ENCODE measurements at places on chromosomes 5 and 9.

GRCh38 chr5:81726297-81726696 is 24.6 kb downstream of the SSBP2 start:
- no peak for DNase-seq

DNA sequence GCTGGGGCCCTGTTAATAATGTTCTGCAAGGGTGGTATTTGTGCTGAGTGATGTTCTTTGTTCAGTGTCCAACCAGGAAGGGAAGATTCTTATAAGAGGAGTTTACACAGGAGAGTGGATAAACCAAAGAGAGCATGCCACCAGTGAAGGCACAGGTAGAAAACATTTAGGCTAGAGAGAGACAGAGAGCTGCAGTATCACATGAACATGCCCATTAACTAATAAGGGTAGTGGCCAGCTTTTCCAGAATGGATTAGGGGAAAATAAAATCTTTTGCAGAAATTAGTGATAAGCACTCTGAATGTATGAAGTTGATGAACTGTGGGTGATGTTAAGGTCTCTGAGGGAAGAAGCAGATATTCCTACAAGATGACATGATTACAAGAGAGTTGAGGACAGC is 54.1 kb upstream of the PRLR start:
- DNase-seq: no peak

DNA sequence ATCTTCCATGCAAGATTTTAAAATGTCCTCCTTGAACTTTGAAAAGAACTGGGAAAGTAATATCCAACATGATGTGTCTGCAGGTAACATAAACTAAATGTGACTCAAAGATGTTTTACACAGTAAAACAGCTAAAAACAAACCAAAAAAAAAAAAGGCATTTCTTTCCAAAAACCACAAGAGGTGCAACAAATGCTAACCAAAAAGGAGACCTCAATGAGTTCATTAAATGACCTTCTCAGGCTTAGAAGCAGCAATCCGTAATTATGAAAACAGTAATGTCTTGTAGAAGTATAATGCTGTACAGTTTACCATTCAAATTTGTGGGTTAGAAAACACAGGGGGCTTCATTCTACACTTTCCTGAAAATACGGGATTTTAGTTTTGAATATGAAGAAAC is 2.5 kb downstream of the RNF145 start:
- DNase-seq: no peak

GRCh38 chr9:9337129-9337528 is 1275.7 kb downstream of the PTPRD start:
- no peak for DNase-seq

DNA sequence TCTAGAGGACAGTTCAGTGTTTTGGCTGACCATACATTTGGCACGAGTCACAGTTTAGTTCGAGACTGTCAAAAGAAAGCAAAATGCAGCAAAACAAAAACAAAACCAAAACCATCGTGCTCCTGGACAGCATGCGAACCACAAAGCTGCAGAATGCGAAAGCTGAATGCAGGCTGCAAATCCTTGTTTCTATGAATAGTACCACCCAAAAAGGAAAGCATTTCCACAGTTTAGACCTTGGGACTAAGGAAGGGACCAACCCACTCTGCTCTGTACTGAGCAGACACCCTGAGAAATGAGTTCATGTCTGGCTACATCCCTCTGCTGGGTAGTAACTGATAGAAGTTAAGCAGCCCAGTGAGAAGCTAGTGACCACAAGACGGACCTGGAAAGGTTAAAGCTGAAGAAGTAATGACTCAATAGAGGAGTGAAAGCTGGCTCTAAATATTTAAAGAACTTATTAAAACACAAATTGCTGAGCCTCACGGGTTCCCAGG is 3.9 kb downstream of the GCNT4 start:
- no peak for DNase-seq

GRCh38 chr5:30413540-30413939 is 779.9 kb upstream of the CDH6 start:
- DNase-seq: no peak

DNA sequence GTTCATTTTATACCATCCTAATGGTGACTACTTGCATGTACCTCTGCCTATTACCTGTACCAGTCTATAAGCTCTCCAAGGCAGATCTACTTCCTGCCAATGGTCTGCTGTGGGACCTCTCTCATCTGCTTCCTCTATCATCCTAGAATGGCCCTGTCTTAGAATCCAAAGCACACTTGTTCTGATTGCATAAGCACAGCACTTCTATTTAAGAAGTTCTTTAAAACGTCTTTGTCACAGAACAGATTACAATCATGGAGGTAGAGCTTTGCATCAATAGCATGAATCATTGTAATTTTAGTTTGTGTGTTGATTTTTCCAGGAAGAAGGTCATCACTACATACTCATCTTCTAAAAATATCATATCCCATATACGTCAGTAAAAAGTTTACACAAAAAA is 131.8 kb upstream of the ACOT12 start:
- no peak for DNase-seq

GRCh38 chr9:89985068-89985467 is 380.3 kb downstream of the GADD45G start:
- no peak for DNase-seq

GRCh38 chr9:125260561-125260960 is 1.1 kb upstream of the GAPVD1 start:
- no peak for DNase-seq

- peak; percentile 21 for DNase-seq
Measured at GRCh38 chr9:88537761-88538091, 2.7 kb downstream of the NXNL2 start.

GRCh38 chr5:78056053-78056452 is 238.4 kb downstream of the AP3B1 start:
- DNase-seq: no peak

DNA sequence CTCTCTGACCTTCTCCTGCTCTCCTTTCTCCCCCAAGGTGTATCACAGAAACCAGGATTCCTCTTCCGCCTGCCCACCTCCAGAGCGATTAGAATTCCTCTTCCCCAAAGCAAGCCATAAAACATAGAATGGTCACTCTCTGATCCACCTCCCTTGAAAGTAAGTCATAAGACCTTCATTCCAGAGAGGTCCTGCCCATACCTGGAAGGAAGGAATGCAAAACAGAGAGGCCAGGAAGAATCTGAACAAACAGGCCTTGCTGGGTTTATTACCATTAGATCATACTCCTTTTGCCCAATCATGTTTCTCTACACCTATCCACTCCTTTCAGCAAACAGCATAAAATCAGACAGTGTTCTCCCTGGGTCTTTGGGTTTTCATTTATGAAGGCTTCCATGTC is 21.0 kb downstream of the CDKL3 start:
- no peak for DNase-seq

DNA sequence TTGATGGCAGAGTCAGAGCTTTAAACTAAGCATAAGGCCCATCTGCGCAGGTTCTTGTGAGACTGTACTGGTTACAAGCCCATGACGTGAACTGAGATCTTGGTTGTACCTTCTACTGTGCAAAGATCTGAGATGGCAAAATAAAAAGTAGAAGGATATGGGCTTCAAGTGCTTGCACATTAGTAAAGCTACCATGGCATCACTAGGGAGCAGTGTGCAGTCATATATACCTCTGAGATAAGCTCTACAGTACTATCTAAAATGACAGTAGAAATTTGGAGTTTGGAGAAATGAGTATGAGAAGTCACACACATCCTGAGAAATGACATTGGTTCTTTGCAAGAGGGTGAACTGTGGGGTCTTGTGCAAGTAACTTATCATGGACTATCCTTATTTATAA is 408.2 kb upstream of the PRR16 start:
- no peak for DNase-seq

DNA sequence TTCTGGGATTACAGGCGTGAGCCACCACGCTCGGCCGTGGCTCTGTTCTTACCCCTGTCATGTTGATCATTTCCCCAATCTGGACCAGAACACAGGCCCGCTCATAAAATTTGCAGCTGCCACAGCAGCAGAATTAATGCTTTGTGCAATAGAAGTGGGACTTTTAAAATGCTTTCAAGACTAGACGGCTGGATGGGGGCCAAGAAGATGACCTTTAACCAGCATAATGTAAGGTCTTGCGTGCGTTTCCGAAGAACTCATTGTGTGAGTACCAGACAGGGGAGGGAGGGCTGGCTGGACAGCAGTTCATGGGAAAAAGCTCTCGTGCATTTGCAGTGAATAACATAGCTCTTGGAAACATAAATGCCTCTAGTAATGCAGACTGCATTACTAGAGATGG is 3.5 kb upstream of the WDR38 start:
- no peak for DNase-seq

- peak; percentile 89 for DNase-seq
Measured at GRCh38 chr9:103661663-103662062, 432.4 kb upstream of the SMC2 start.

DNA sequence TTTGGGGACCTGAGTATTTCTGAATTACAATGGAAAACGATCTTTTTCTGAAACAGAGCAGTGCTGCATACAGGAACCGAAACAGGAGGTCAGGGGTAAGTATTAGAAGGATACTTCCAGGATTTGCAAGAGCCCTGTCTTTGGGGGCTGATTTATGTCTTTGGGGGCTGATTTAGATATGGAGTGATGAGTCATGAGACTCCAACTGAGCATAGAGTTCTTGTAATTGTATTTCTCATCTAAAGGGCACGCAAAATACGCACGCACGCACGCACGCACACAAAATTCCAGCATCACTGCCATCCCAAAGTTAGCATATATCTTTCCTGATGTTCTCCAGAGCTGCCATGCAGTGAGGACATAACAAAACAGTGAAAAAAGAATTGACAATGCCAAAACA is 414.8 kb upstream of the CCNH start:
- no peak for DNase-seq

DNA sequence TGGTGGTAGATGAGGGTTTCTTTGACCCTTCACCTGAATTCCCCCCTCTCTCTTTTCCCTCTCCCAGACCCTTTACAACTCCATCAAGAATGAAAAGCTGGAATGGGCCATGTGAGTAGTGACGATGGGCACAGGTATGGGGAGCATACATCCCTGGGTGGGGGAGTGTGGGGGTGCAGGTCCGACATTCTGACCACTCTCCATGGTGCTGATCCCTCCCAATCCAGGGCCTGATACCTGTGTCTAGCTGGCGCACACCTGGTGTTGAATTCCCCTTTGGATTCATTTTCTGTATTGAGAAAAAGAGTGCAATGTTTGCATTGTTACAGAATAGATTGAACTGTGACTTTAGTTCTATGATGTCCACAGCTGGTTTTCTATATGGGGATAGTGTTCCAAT is 40.0 kb downstream of the PSD2 start:
- DNase-seq: no peak

GRCh38 chr5:68222310-68222709 is 6.8 kb downstream of the PIK3R1 start:
- DNase-seq: no peak

GRCh38 chr9:124075761-124076160 is 64.2 kb downstream of the LHX2 start:
- no peak for DNase-seq

GRCh38 chr5:167802755-167803431 is 488.6 kb upstream of the WWC1 start:
- no peak for DNase-seq

DNA sequence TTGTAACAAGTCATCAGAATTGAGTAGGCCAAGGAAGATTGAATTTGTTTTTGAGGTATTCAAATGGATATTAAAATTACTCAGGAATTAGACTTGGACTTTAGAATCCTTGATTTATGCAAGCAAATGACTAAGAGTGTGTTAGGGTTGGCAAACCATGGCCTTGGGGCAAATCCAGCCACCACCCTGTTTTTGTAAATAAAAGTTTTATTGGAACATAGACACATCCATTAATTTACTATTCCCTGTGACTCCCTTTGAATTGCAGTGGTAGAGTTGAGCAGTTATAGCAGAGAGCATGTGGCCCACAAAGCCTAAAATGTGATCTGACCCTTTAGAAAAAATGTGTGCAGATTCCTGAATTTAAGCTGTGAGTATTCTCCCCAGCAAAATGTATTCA is 115.6 kb downstream of the WDR70 start:
- DNase-seq: no peak

DNA sequence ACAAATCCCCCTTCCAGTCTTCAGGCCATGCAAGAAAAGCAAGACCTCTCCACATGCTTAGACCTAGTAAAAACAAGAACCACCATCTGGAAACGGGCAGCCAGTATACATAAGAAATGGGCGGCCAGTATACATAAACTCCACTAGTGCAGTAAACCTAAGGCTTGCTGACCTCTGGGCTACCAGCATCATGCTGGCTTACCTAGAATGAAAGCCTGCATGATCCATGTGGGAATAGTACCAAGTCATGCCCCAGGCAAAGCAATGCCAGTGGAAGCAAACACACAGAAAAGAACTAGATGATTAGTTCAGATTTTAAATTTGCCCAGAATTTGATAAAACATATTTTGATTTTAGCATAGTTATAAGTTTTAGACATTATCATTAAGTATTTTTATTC is 1346.4 kb downstream of the EFNA5 start:
- DNase-seq: no peak

- no peak for DNase-seq
Measured at GRCh38 chr5:27387535-27388073, 349.2 kb upstream of the CDH9 start.

- DNase-seq: no peak
Measured at GRCh38 chr9:134317790-134318414, 8.4 kb upstream of the RXRA start.

GRCh38 chr5:150787656-150788055 is 9.1 kb downstream of the SMIM3 start:
- no peak for DNase-seq

GRCh38 chr5:39373791-39374190 is 9.5 kb upstream of the C9 start:
- DNase-seq: no peak

DNA sequence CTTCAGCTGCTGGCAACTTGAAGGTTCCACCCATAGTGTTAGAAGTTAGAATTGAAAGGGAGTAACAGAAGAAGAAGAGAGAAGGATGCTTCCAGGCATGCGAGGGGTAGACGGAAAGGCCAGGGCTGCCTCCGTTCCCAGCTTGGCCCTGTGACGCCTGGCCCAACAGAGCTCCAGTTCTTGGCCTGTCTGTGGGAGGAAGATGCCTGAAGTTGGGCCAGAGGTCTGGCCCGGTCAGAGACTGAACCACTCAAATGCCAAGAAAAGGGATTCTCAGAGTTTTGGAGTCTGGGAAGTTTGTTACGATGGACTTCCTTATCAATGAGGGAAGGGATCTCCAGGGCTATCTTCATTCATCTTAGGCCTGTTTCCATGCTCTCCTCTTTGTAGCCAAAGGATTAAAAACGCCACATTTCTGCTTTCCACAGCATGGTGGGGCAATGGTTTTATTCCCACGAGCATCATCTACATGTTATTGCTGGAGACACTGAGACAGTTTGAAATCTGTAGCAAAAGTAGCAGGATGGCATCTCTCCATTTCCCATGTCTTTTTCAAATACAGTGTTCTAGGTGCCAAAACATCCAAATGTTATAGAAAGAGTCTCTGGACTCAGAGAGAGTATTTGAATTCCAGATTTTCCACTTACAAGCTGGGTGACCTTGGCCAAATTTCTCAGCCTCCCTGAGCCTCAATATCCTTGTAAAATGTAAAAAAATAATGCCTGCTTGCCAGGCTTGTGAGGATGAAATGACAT is 65.4 kb upstream of the ANKRD55 start:
- no peak for DNase-seq

- no peak for DNase-seq
Measured at GRCh38 chr5:59184769-59185168, 601.9 kb downstream of the RAB3C start.
